Stimulated activated CD4-positive, alpha-beta T cell treated with anti-CD3 and anti-CD28 coated beads, Interleukin-1b, Interleukin-23, amount 100 ng/mL, for 4 hours (primary cell): ENCODE measurements at places on chromosomes 3 and 15.

GRCh38 chr3:141389703-141390102 lies 21.4 kb downstream of the ZBTB38 start:
- no peak for DNase-seq

DNA sequence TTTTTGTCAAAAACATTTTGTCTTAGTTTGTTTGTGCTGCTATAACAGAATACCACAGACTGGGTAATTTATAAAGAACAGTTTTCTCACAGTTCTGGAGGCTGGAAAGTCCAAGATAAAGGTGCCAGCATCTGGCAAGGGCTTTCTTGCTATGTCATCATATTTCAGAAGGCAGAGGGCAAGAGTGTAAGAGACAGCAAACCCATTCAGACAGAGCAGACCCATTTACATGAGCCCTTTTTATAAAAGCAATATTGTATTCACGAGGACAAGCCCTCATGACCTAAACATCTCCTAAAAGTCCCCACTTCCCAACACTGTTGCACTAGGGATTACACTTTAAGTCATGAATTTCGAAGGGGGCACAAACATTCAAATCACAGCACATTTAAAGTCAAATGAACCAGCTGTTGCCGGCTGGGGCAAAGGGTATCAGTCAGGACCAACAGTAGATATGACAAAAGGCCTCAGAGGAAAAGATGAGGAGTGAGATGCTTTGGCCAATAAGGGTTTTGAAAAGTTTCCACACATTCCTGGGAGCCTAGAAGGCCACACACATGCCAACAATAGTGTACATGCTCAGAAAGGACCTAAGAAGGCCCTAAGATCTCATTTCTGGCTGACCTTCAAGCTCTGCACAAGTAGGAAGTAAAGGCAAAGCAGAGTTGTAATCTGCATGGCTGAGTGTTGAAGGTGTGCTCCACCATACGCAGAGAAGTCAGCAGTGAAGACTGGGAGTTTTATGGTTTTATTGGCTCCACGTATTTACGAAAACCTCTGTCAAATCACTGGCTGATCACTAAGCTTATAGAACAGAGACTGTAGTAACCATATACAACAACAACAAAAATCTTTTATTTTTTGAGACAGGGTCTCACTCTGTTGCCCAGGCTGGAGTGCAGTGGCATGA lies 37.9 kb downstream of the UQCC5 start:
- DNase-seq: no peak

- DNase-seq: no peak
These were observed 2.0 kb upstream of the GP9 start for GRCh38 chr3:129058441-129059200.

DNA sequence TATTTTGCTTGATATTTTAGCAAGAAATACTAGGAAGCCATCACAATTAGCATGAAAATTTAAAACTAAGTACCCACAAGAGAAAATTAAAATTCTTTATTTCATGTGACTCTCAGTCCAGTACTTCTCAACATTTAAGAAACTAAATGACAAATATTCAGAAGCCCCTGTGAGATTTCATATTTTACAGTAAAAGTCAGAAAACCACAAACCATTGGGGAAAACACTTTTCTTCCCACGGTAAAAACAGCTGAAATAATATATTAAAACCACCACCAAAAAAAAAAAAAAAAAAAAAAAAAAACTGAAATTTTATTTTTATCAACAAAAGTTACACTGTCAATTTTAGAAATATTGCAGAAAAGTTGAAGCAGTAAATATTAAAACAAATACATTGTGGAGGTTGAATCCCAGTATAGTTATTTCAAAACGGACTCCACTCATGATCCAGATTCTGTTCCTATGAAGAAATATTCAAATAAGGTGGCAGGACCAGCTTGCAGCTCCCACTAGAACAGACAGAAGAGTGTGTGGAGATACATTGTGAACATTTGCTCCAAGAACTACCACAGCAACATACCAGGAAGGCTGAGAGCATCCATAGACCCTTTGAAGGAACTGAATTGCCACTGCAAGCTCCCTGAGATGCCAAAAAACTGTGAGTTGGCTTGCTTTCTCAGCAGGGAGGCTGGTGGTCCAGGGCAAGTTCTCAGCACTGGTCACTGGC lies 308.2 kb downstream of the CTNNB1 start:
- no peak for DNase-seq

DNA sequence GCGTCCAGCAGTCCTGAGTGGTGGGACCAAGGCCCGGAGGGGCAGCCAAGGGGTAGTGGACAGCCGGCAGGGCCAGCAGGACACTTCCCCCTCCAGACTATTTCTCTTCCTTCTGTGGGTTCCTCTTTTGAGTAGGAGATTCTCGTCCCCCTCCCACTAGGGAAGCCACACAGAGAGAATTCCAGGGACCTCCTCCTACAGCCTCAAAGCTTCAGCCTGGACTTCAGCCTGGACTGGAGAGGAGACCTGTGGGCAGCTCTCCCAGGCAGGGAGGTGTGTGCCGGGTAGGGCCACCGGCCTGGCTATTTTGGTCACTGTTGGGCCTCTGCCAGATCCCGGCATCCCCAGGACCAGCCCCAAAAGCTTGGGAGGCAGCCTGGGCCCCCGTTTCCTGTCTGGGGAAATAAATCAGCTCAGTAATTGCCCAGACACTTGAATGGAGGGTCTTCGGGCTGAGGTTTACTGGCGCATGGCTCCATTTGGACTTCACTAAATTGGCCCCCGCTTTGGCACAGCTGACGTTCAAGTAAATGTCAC lies 1.3 kb downstream of the SLC6A6 start:
- no peak for DNase-seq

DNA sequence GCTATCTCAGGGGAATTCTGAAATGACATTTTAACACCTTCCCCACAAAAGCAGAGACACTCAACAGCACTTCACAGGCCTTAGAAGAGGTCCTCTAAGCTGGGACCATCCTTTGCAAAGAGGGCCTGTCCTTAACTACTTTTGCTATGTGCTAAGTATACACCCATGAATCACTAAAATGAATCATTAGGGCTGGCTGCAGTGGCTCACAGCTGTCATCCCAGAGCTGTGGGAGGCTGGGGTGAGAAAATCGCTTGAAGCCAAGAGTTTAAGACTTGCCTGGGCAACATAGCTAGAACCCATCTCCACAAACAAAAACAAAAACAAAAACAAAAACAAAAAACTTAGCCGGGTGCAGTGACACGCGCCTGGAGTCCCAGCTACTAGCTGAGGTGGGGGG lies 53.9 kb upstream of the MELTF start:
- DNase-seq: no peak

- no peak for DNase-seq
These were observed 238.5 kb downstream of the ITPR1 start for GRCh38 chr3:4731543-4732111.

DNA sequence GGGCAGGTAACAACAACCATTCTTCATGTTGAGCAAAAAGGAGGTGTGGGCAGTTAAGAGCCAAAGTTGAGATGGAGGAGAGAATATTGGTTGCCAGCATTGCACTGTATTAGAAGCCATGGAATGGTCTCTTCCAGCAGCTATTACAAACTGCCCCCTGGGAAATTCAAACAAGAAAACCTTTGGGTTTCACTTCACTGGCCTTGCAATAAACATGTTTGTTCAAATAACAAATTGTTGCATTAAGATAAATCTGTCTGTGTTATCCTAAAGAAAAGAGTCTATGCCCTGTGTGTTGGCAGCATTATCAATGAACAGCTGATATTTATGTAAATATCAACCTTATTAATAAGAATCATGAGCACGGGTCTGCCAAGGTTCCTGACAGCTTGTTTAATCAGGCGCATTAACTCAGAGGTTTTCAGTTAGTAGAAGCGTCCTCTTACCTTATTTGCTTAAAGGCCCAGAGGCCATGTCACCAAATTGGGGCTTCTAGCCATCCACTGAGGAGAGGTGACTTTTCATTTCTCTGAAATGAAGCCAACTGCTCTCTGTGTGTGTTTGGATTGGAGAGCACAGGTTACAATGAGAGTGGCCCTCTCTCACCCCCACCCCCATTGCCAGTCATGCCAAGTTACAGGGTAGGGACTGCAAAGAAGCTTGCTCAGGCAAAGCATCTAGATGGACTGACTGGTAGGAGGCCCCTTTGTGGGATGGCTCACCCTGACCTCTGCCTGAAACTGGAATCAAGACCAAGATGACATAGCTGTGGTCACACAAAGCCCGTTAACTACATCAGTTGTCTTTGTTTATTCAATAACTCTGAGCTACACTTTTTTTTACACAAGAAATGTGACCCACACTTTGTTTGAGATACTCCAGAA lies 10.5 kb downstream of the FILIP1L start:
- no peak for DNase-seq

- DNase-seq: no peak
These were observed 695.4 kb downstream of the FHIT start for GRCh38 chr3:60555686-60556354.

DNA sequence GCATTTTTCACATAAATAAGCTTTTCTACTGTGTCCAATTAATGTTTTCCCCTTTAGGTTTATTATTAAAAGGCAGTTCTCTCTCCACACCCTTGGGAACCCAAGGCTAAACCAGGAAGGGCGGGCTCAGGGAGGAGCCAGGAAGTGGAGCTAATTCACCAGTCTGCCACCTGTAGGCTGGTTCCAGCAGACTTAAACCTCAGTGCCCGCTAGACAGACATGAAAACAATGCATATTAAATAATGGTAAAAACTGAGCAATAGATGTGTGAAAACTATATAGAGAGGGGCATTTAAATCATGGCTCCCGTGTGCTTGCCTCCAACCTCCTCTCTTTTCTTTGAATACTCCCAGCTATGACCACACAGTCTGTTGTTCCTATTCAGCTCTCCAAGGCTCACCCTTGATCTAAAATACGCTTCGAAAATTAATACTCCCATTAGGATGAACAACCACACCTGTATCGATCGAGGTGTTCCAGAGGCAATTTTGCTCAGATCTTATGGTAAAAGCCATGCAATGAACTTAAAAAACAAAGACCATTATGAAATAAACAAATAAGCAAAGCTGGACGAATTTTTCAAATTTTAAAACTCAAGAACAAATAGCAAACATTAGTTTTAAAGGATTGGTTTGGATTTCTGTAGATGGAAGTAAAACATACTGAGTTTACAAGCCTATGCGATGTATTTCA lies 253.3 kb downstream of the TJP1 start:
- DNase-seq: no peak

GRCh38 chr15:39851500-39852092 lies 68.5 kb downstream of the GPR176 start:
- no peak for DNase-seq

- no peak for DNase-seq
These were observed 222.5 kb downstream of the SNRPN start for GRCh38 chr15:25176991-25177954.

GRCh38 chr3:42670051-42670576 lies 15.2 kb upstream of the KLHL40 start:
- DNase-seq: no peak

- no peak for DNase-seq
These were observed 110.2 kb downstream of the LRTM1 start for GRCh38 chr3:54817628-54818027.

- DNase-seq: no peak
These were observed 25.8 kb upstream of the ST3GAL6 start for GRCh38 chr3:98737301-98737700.

DNA sequence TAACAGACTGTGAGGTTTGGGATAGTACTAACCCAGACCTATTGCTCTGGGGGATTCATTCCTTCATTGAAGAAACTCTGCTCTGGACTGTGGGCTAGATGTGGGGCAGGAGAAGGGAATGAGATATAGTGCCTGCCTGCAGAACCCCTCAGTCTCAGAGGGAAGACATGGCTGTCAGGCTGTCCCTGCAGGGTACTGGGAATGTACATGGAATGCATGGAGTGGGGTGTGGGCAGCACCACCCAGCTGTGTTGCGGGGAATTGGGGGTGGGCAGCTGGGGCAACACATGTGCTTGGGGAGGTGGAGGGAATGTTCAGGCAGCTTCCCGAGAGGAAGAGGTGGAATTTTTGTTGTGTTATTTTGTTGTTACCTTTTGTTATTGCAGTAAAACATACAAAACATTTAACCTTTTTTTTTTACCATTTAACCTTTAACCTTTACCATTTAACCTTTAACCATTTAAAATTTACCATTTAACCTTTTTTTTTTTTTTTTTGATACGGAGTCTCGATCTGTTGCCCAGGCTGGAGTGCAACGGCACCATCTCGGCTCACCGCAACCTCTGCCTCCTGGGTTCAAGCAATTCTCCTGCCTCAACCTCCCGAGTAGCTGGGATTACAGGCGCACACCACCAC lies 7.3 kb downstream of the PAQR5 start:
- DNase-seq: no peak

DNA sequence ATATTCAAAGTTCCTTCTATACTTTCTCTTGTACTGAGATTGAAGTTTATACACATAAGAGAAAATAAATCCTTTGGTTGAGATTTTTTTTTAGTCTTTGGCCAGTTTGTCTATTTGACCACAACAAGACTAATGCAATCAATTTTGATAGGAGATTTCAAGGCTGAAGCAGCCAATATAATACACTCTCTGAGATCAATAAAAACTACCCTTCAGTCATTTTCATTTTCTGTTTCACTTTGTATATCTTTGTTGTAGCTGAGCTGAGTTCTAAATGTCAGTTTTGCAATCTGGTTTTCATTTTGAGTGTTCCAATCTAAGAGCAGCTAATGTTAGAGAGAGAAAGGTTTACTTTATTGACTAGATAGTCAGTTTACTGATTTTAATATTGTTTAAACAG lies 623.8 kb upstream of the ROBO1 start:
- no peak for DNase-seq
